ENCODE measurements at places on chromosomes 11 and 22. TPM values are rescaled to one million over a fixed set of nuclear protein-coding genes. Genes with fewer than 3 reads are reported as not detected.

Gene TMEM191B
- 2.3 TPM for total RNA-seq

Gene KRTAP5-11
- total RNA-seq: not detected

Gene FAM111B
- 7.4 TPM for total RNA-seq

Gene OR51E2
- not detected for total RNA-seq

Gene PDE2A
- total RNA-seq: 2.3 TPM

Gene C11orf52
- not detected for total RNA-seq

Gene APOA5
- not detected for total RNA-seq

Gene ROBO4
- not detected for total RNA-seq

Gene C11orf21
- total RNA-seq: not detected

Gene KRTAP5-8
- not detected for total RNA-seq

Gene CARD18
- not detected for total RNA-seq

Gene P2RX6
- 0.70 TPM for total RNA-seq

Gene SAAL1
- 35.1 TPM for total RNA-seq

Gene INS
- total RNA-seq: not detected

Gene TSPAN18
- 2.0 TPM for total RNA-seq

Gene BATF2
- total RNA-seq: 0.75 TPM

Gene CENPM
- total RNA-seq: 33.9 TPM

Gene POGLUT3
- total RNA-seq: 12.5 TPM

Gene RAB36
- 8.1 TPM for total RNA-seq

Gene VSIG10L2
- total RNA-seq: not detected

Gene RAC2
- not detected for total RNA-seq

Gene TIMP3
- 2.0 TPM for total RNA-seq

Gene OR5P2
- not detected for total RNA-seq

Gene SAA4
- not detected for total RNA-seq

Gene ABCG4
- 0.18 TPM for total RNA-seq

Gene MPPED2
- not detected for total RNA-seq

Gene C11orf68
- total RNA-seq: 52.9 TPM

Gene OR6T1
- not detected for total RNA-seq

Gene TYR
- not detected for total RNA-seq

Gene GAS2
- total RNA-seq: 0.41 TPM

Gene C11orf86
- total RNA-seq: 60.2 TPM

Gene PTGDR2
- 0.05 TPM for total RNA-seq

Gene GGT5
- 2.5 TPM for total RNA-seq

Gene OPCML
- total RNA-seq: not detected

Gene OR8K5
- not detected for total RNA-seq

Gene UBQLN3
- total RNA-seq: not detected

Gene GLYAT
- total RNA-seq: not detected

Gene RFPL1
- not detected for total RNA-seq

Gene CDC42BPG
- total RNA-seq: 1.9 TPM

Gene HEPHL1
- total RNA-seq: not detected

Gene EED
- 28.3 TPM for total RNA-seq

All from A549 treated with RU486 at 1 μM for 4 hours (cell line).